ENCODE measurements at places on chromosomes 7 and 10.

GRCh38 chr10:119250641-119251314 is 43.4 kb downstream of the GRK5 start:
- DNase-seq = no peak

- no peak for DNase-seq
Observed at GRCh38 chr10:36808625-36809362, 316.6 kb upstream of the ANKRD30A start.

DNA sequence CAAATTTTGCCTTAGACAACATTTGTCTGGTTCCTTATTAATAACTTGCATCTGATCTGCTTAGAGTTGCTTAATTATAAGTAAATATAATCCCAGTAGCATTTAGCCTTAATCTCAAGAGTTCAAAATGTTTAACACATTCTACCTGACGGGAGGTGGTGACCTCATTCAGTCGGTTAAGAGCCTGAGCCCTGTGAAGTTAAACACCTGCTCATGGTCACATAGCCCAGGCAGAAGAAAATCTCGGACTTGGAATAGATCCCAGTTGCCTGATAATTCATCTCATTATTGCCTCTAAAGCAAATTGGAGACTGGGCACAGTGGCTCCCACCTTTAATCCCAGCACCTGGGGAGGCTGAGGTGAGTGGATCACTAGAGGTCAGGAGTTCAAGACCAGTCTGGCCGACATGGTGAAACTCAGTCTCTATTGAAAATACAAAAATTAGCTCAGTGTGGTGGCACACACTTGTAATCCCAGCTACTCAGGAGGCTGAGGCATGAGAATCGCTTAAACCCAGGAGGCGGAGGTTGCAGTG is 18.6 kb upstream of the ASCC1 start:
- DNase-seq = no peak

GRCh38 chr7:147556317-147556716 is 1034.2 kb upstream of the C7orf33 start:
- DNase-seq = no peak

- no peak for DNase-seq
Observed at GRCh38 chr7:136027160-136027559, 50.0 kb upstream of the MTPN start.

DNA sequence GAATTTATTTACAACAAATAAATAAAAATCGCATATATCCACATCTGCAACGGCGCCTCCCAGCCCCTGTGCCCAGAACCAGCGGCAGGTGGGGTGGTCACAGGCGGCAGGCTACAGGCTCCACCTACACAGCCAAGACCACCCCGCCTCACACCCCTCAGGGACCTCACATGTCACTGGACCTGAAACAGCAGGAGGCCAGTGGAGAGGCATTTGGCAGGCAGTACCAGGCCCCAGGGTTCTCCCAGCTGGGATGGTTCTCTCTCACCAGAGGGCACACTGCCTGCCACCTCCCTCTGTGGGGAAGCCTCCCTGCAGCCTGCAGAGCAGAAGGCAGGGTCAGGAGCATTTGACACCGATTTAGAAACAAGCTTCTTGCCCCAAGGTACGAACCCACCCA is 81.5 kb downstream of the MAD1L1 start:
- DNase-seq = no peak
